ENCODE measurements at places on chromosomes 7 and 10.
A peak's percentile ranks its signal among the peaks of the same experiment; 100 is the strongest.

DNA sequence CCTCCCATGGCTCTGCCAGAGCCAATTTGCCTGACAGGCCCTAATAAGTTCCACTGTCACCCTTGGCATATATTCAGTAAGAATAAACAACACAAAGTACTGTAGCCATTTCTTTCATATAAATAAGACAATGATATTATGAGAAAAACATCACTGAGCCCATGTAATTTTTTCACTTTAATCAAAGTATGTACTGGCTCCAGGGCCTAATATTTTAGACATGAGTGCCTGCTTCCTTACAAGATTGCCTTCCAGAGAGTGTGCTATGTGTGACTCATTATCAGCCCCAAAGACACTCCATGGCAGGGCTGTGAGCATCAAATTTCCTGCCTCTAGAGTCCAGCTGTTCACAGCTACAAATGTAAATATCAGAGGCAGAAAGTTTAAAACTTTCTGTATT, 297.6 kb downstream of the LHFPL3 start:
- no peak for DNase-seq

- DNase-seq, result no peak
Observed at GRCh38 chr7:140315498-140316164, 82.7 kb downstream of the SLC37A3 start.

GRCh38 chr7:24951441-24951980, 28.5 kb downstream of the OSBPL3 start:
- no peak for DNase-seq

- DNase-seq, result no peak
Observed at GRCh38 chr10:80429521-80429973, 21.2 kb downstream of the PRXL2A start.

DNA sequence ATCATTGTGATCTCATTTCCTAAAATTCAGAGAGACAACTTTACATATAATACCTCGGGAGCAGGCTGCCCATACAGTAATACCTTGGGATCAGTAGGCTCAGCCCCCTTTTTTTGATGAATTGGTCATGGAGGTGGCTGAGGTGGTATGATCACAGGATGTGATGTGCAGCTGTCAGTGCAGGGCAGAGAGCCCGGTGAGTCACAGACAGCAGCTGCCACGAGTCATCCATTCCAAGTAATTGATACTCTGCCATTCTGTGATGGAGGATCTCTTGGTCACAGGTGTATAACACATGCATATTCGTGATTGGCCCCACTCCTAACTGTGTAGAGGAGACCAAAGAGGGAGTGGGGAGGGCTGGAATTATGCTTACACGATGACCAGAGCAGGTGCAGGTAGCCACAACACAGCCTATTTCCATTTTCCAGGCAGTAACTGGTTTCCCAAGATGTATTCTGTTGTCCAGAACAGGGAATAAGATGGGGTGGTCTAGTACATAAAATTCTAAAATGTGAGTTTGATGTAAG, 14.1 kb downstream of the NRCAM start:
- DNase-seq, result no peak

DNA sequence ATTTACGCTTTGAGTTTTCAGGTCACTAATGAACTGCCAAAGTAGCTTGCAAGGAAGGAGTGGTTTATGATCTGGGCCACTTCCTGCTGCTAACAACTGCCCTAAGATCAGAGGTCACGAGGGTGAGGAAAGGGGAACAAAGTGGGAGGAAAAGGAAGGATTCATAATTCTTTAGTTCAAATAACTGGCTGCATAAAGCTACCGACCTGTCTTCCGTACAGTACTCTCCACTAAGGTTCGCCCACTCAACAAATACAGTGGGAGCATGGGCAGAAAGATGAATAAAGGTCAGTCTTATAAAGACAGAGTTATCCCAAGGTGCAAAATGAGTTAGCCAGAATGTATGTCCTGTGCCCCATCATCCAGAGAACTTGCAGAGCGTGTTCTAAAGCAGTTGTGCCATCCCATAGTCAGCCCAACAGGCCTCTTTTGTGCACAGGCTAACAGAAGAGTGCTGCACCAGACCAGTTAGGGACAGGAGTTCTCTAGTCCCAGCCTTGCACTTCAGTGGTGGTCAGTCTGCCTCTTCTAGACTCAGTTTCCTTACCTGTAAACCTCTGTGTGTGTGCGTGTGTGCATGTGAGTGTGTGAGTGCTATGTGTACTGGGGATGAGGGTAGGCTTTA, 65.9 kb downstream of the CREB3L2 start:
- DNase-seq, result no peak

GRCh38 chr7:155277385-155277994, 20.2 kb upstream of the INSIG1 start:
- DNase-seq, result no peak

DNA sequence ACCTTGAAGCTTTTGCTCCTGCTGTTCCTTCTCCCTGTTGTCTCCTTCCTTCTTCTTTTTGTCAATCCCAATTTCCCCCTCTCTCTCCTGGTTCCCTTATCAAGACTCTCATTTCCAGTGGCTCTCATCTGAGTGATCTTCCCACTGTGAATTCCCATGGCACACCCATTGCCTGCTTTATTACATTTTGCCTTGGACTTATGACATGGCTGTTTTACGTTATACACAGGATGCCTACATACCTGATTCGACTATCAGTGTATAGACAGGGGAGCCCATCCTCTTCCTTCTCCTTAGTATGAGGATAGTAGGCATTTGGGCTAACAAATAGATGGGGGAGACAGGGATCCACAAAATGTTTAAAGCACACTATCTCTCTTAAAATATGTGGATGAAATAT, 39.9 kb upstream of the EFCAB10 start:
- no peak for DNase-seq

- DNase-seq, result no peak
Observed at GRCh38 chr7:3429981-3430380, 128.9 kb downstream of the SDK1 start.

DNA sequence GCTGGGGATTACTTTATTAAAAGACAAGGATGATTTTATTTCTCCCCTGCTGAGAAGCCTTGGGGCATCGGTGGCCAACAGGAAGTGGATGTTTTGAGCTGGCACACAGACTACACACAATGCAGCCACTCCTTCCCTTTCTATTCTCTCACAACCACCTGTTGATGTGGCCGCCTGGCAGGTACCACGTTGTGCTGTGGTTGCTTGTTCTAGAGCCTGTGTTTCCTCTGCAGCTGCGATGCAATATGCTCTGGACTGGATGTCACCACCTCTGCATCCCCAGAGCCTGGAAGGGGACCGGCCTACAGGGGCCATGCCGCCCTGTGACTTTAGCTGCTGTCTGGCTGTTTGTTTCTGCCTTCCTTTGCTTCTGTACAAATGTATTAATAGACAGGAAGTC, 195.7 kb upstream of the CELF2 start:
- no peak for DNase-seq

GRCh38 chr7:138163800-138164199, 87.5 kb downstream of the AKR1D1 start:
- no peak for DNase-seq

- peak; percentile 63 for DNase-seq
Observed at GRCh38 chr10:73625004-73625883, 16.0 kb downstream of the MYOZ1 start.

DNA sequence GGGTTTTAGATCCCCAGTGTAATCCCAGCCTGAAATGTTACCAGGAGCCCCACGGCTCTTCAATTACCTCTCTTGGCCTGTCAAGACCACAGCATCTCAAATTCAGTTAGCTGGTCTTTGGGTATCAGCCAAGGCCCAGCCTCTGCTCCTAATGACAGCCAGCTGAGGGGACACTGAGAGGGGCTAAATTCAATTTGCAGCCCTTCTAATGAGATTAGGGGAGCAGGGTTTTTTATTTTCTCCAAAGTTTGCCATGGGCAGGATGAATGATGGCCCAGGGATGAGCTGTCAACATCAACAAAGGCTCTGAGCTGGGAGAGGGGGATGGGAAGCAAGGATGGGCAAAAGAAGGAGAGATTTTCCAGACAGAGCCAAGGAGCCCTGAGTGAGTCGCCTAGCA, 116.8 kb upstream of the TBX20 start:
- no peak for DNase-seq
